ENCODE measurements at places on chromosomes 1 and 21. TPM values are rescaled to one million over a fixed set of nuclear protein-coding genes. Genes with fewer than 3 reads are reported as not detected.

- H3K4me3 ChIP-seq = no peak overlapping the region
- no peaks in the 10 kb centered on the region for H3K36me3 ChIP-seq
Observed at GRCh38 chr1:246208105-246208504, 299.0 kb downstream of the SMYD3 start.

DNA sequence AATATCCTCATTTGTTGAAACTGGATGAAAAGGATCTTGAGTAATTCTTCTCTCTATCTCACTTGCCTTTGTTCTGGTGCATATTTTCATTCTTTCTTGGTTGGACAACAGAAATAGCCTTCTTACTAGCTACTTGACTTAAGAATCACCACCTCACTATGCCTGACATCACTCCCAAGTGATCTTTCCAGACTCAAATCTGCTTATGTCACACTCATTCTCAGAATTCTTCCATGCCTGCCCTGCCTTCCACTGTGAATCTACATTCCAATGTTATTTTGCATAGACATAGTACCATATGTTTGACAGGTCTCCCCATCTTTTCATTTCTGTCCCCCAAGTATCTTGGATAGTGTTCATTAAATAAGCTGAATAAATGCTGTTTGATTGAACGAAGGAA, 78.5 kb upstream of the DPYD start:
- H3K36me3 ChIP-seq = no peaks in the 10 kb centered on the region
- no peak overlapping the region for H3K4me3 ChIP-seq
- no peak for DNase-seq
- H3K27ac ChIP-seq = no peak overlapping the region

- no peaks in the 10 kb centered on the region for H3K27me3 ChIP-seq
- no peak overlapping the region for H3K27ac ChIP-seq
- H3K4me3 ChIP-seq = no peak overlapping the region
- DNase-seq = no peak
Observed at GRCh38 chr21:18268906-18269305, 24.3 kb downstream of the CHODL start.

RAB3B gene
- 0.06 TPM for total RNA-seq

OR2L8 gene
- total RNA-seq = not detected

TRPM2 gene
- total RNA-seq = 0.77 TPM

All from uterus (tissue), 4 donors.